COR-L47 (cell line): ENCODE measurements at places on chromosomes 1 and 21.

GRCh38 chr1:175413367-175413766 is 220.8 kb upstream of the KIAA0040 start:
- no peak for DNase-seq

GRCh38 chr1:94218332-94218731 is 19.1 kb downstream of the ARHGAP29 start:
- DNase-seq: no peak

- no peak for DNase-seq
Observed at GRCh38 chr1:31984419-31985347, 29.0 kb upstream of the KHDRBS1 start.

GRCh38 chr1:196976278-196976677 is 1.1 kb upstream of the CFHR5 start:
- no peak for DNase-seq

GRCh38 chr1:200409203-200409760 is 554 bp downstream of the ZNF281 start:
- peak; percentile 18 for DNase-seq

- DNase-seq: no peak
Observed at GRCh38 chr21:15753741-15754140, 24.0 kb downstream of the USP25 start.

GRCh38 chr21:35792569-35793305 is 267.6 kb downstream of the SETD4 start:
- DNase-seq: no peak

- DNase-seq: no peak
Observed at GRCh38 chr21:29613021-29613420, 314.3 kb downstream of the BACH1 start.

- DNase-seq: no peak
Observed at GRCh38 chr1:69985901-69986439, 219.4 kb downstream of the LRRC40 start.

DNA sequence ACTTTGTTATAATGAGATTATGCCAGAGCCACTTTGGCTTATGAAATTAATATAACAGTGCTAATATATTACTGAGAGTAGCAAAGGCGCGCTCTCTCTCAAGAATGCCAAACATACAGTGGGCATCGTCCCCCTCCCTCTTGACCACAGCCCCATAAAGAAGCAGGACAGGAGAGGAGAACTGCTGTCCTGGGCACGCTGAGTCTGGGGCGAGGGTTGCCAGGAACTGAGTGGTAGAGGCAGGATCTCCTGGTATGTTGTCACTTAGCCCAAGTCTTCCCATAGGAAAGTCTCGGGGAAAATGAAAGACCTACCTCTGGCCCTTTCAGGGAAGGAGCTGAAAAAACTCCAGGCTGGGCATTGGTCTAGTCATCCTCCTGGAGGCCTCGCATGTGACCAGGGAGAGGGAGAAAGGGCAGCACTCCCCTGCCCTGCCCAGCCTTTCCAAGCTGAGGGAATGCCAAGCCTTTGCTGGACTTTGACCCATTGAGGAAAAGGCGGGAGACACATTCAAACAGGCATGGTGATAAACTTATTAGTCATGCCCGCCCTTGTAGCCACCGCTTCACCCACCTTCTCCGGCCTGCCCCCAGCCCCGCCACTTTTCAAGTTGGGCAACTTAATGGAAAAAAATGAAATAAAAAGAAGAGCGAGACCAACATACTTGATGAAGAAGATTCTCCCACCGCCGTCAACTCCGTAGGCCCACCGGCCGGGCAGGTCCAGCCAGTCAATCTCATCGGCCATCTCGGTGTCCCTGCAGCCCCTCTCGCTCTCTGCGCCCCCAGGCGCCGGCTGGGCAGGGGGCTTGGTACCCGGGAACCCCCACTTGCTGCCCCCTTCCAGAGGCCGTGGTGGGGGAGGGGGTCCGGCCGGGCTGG is 17.4 kb upstream of the PLEKHA6 start:
- no peak for DNase-seq

GRCh38 chr1:7250176-7250575 is 464.9 kb downstream of the CAMTA1 start:
- no peak for DNase-seq

DNA sequence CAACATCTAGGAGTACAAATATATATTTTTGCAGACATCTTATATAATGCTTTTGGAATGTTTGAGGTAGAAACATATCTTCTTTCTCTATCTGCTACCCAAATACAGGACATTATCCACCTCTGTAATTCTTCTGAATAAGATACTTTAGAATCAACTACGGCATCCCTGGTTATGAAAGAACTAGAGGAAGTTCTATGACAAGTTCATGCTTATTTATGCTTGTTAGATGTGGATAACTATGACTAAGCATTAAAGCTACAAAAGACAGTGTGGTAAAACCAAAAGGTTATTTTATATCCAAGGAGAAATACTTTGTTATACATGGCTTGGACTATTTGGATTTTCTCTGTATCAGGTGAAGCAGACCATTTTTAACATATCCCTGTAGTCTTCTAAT is 894.0 kb downstream of the KCNT2 start:
- DNase-seq: no peak

DNA sequence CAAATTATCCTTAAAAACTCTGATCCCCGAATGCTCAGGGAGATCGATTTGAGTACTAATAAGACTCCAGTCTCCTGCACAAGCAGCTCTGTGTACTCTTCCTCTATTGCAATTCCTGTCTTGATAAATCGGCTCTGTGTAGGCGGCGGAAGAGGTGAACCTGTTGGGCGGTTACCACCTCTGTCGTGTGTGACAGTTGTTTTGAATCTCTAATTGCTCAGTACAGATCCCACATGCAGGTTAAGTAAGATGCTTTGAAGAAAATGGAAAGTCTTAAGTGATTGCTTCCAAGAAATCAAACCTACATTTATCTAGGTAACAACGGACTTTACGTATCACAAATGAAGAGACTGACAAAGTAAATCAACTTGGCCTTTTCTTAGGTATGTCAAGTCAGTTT is 35.5 kb downstream of the COA6 start:
- DNase-seq: no peak

DNA sequence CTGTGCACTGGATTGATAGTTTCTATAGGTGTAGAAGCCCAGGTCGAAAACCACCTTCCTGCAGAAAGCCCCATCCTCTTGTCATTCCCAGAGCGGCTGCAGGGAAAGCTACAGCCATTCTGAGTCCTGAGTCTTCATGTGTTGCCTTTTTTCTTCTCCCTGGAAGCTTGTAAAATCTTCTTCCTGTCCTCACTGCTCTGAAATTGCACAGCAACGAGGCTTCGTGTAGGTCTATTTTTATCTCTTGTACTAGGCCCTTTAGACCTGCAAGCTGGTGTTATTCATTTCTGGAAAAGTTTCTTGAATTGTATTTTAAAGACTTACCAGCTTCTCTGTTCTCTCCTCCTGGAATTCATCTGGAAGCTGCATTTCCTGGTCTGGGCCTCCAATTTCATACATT is 44.2 kb upstream of the ETS2 start:
- DNase-seq: no peak

- DNase-seq: peak; percentile 26
Observed at GRCh38 chr1:216749232-216749631, 26.0 kb upstream of the ESRRG start.

DNA sequence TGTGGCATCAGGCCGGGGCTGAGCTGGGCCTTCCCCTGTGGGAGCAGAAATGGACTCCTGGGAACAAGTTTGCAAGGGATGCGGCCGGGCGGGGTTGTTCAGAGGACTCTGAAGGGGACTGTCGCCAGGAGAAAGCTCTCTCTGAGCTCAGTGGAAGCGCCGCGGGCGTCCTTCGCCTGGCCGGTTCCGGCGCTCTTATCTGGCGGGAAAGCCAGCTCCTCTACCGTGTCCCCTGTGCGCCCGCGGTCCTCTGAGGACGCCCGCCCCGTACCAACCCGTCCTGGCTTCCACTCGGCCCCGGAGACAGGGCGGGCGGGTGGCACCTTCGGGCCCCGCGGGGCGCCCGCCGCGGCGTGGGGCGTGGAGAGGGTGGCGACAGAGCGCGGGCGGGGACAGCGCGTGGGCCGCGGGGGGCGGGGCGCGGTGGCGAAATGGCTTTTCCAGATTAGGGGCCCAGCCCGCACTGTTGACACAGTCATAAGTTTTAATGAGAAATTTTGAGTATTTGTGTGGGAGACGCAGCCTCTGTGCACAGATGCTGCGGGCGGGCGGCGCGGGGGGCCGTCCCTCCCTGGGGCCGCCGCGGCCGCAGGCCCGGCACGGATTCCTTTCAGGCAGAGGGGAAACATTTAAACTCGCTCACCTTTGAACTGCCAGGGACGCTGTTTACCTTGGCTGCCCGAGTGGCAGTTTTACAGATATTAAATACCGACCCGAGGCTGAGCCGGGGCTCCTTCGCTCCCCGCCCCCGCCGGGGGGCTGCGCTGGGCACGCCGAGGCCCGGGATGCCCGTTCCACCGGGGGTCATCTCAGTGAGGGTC is 70.2 kb downstream of the FOXD2 start:
- peak; percentile 17 for DNase-seq

- peak; percentile 17 for DNase-seq
Observed at GRCh38 chr1:109357616-109358015, 40.1 kb downstream of the SORT1 start.

GRCh38 chr1:156838972-156839371 is 19.9 kb downstream of the INSRR start:
- no peak for DNase-seq

DNA sequence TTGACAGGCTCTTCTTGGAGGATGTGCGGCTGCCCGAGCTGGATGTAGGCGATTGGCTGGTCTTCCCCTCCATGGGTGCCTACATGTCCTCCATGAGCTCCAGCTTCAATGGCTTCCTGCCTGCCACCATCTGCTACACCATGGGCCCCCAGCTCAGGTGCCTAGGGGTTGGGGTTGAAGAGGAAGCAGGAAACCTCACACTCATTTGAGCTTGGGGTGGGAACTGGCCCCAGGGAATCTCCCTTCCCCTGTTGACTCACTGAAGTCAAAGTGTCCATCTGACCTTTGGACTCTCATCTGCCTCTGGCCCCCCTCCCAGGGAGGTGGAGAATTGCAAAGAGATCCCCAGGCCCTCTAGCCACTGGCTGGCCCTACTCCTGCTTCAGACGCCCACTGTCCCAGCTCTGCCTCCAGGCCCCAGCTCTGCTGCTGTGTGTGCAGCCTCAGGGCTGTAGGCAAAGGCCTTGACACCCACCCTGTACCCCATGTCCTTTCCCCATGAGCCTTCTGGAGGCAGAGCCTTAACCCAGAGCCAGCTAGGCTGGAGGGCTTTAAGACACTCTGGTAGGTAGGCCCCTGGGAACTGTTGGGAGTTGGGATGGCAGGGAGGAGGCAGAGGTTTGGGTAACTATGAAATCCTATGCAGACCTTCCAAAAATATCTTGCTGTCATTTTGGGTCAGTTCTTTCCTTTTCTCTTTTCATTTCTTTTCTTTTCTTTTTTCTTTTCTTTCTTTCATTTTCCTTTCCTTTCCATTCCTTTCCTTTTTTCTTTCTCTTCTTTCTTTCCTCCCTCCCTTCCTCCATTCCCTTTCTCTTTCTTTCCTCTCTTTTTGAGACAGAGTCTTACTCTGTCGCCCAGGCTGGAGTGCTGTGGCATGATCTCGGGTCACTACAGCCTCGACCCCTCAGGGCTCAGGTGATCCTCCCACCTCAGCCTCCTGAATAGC is 66.9 kb upstream of the TINAGL1 start:
- DNase-seq: no peak
